ENCODE measurements at places on chromosomes 2 and 18.
A peak's percentile ranks its signal among the peaks of the same experiment; 100 is the strongest.

DNA sequence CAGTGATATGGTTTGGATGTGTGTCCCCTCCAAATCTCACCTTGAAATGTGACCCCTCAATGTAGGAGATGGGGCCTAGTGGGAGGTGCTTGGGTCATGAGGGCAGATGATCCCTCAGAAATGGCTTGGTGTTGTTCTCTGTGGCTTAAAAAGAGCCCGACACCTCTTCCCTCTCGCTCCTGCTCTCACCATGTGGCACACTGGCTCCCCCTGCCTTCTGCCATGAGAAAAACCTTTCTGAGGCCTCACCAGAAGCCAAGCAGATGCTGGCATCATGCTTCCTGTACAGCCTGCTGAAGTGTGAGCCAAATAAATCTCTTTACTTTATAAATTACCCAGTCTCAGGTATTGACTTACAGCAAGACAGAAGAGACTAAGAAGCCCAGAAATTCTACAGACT lies 357.1 kb downstream of the NRXN1 start:
- no peak for DNase-seq

GRCh38 chr2:9345997-9346396 lies 77.3 kb downstream of the ITGB1BP1 start:
- DNase-seq: no peak

DNA sequence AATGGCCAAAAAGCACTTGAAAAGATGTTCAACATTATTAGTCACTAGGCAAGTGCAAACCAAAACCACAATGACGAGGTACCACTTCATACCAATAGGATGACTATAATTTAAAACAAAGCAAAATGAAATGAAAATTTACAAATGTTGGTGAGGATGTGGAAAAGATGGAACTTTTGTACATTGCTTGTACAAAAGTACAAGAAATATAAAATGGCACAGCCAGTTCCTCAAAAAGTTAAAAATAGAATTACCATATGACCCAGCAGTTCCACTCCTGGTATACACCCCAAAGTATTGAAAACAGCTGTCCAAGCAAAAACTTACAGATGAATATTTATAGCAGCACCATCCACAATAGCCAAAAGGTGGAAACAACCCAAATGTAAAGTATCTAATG lies 107.8 kb upstream of the XPO1 start:
- peak; percentile 51 for DNase-seq

DNA sequence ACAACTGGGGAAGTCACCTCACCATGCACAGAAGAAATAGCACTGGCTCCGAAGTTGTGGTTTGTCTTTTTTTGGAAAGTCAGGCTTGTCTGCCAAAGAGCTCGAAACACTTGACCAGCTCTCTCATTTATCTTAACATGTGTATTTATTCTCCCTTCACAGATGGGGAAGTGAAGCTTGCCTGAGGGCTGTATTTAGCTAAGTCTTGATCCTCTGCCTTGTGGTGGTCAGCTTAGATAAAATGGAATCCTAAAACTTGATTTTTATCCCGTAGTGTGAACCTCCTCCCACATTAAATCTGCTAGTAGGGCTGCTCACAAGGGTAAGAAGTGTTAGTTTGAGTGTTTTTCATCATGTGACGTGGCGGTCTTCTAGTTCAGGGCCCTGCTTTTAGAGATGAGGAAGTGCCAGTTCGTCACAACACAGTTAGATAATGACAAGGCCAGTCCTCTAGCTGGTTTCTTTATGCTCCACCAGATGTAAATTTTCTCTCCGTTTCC lies 89.7 kb downstream of the TMEM247 start:
- DNase-seq: no peak

- DNase-seq: no peak
Observed at GRCh38 chr2:218776488-218776887, 5.5 kb upstream of the CYP27A1 start.

DNA sequence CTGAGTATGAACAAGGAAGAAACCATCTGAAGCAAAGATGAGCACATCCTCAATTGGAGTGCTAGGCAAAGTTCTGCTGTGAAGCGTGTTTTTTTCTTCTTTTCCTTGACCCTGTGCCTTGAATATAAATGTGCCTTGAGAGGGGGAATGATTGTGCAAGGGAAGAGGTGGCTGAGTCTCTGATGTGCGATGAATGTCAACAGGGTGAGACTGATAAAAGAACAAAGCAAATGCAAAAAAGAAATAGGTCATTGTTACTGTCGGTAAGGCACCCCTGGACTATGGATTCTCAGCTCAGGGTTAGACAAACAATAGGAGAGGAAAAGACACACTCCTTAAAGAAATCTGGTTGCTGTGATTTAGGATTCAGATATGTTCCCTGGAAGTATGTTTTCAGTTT lies 54.5 kb downstream of the HDHD2 start:
- no peak for DNase-seq

GRCh38 chr18:46756559-46757201 lies at the start of gene ST8SIA5:
Gene ST8SIA5 (minus strand): TSS chr18:46757053. CDS start chr18:46756508, 545 bp downstream.
- DNase-seq: no peak

- DNase-seq: peak; percentile 31
Observed at GRCh38 chr2:222318026-222318711, 19.4 kb upstream of the PAX3 start.

DNA sequence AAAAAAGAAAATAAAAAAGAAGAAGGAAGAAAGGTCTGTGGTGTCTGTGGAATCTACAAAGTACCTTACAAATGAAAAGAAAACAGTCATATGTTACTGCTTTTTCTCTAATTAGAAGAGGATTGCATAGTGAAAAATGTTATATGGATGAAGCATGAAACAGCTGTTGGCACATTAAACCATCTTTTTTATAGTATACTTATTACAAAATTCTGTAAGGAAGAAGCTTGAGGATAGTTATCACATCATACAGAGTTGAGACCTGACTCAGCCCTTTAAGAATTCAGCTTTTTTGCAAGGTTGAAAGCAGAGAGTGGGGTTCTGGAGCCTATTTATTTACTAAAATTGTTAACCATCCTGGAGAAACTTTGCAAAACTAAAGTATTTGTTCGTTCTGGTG lies 222.7 kb downstream of the PHLPP1 start:
- no peak for DNase-seq
